RPMI7951 (cell line): ENCODE measurements at places on chromosomes 7 and 10. TPM values are rescaled to one million over a fixed set of nuclear protein-coding genes. Genes with fewer than 3 reads are reported as not detected.

DNA sequence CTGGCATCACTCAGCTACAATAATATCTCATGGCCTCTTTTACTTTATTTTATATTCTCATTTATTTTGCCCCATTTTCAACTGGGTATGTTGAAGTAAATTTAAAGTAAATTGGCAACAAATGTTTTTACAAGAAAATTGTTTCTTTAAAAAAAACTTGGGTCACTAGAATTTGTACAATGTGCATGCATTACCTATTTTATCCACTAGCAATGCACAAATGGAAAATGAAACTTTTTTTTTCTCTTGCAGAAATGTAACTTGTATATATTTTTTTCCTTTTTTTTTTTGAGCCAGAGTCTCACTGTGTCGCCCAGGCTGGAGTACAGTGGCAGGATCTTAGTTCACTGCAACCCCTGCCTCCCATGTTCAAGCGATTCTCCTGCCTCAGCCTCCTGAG, 10.3 kb upstream of the H2AZ2 start:
- no peak for DNase-seq

DNA sequence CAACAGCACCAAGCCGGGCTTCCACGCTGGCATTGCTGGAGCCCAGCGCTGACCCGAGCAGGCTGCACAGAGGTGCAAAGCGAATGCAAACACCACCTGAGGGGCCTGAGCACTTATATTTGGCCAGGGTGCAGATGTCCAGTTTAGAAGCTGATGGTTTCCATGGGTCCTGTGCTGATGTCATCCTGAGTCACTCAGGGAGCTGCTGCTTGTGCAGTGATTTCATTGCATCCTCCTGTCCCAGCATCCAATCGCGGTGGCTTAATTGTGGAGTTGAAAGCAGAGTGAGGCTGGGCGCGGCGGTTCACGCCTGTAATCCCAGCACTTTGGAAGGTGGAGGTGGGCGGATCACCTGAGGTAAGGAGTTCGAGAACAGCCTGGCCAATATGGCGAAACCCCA, 410.2 kb upstream of the KLF6 start:
- DNase-seq = peak; percentile 85

GRCh38 chr10:60521974-60522405, 132.3 kb upstream of the ANK3 start:
- peak; percentile 97 for DNase-seq

DNA sequence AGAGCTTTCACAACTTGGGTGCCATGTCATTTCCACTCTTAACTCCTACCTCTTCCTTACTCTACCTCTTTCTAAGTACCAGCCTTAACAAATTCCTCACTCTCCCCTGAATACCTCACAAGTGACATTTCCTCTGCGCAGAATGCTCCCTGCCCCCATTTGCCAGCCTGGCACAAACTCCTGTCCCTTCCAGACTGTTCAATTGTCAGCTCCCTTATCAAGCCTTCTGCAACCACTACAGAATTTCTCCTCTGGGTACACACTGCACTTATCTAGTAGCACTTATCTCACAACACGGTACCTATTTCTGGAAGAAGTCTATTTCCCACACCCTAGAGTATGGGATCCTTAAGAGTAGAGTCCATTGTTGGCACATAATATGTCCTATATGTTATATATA, 39.1 kb upstream of the ANAPC16 start:
- DNase-seq = no peak

GRCh38 chr7:135710417-135711138, 17.4 kb downstream of the SLC13A4 start:
- no peak for DNase-seq

GRCh38 chr10:1137499-1138163, 81.4 kb downstream of the WDR37 start:
- DNase-seq = no peak

DNA sequence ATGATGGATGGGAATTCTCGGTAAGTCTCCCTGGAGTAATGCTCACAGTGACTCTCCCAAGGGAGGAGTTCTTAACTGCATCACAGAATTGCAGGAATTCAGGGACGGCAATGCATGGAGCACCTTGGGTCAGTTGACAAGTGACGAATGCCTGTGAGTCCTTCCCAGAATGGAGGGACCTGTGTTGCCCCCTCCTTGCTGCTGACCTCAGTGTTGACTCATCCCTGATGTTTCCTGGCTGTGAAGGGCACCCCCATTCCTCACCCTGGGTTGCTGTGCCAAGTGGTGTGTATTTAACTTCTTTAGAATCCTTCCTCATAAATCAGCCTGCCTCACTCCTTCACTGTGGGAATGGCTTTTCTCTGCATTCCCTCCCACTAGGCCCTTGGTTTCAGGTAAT, 98.9 kb downstream of the LRMDA start:
- peak; percentile 69 for DNase-seq

DNA sequence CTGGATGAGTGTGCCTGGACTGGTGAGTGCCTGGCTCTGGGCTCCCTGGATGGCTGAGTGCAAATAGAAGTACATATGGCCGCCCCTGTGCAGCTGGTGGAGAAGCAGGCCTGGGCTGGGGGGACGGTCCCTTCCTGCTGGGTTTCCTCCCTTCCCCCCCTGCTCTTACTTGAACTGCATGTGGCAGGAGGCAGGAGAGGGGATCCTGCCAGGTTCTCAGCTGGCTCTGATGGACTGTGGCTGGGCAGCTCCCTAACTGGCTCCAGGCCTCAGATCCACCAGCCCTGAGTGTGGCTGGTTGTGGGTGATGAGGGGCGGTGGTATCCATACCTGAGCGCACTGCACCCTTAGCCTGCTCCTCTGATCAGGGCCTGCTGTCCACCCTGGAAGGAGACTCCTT, 26.9 kb downstream of the ADCY1 start:
- DNase-seq = no peak

DNA sequence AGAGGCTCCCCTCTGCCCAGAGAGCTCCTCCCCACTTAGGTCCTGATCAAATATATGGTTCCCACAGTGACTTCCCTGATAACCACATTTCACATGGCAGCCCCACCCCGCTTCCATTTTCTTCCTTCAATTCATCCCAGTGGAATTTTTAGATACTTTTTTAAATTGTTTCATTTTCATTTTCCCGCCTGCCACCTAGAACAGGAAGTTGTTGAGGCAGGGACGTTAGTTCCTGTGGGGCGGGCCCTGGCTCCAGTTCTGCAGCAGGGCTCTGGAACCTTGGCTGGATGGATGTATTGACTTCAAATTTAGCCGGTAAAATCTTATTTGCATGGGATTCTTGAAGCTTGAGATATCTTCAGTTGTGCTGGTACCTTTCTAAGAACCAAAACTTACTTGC, 226.6 kb downstream of the PAXIP1 start:
- DNase-seq = peak; percentile 47

DNA sequence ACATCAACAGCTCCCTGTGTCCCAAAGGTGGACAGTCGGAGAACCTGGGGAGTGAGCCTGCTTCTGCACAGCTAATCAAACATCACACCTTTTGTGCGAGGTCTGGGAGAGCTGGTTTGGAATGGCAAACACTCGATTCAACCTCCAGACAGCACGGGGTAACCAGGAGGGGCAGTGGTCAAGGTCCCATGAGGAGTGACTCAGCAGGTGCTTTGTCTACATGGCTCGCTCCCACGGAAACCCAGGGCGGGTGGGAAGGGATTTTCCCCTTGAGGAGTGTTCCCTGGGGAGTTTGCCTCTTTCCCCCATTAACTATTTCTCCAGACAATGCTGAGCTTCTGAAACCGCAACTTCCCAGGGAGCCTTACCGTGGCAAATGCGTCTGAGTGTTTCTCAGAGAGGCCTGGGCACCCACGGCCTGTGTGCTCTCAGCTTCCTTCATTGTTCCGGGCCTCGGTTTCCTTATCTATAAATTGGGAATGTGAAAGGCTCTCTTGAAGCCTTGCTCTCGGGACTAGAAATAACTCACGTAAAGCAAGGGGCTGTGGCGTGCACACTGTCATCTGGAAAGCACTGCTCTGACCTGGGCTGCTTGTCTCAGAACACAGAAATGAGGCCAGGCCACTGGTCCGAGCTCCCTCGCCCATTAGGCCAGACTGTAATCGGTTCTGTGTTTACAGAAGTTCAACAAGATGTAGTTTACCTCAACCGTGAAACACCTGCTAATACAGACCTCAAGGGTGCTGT, 14.0 kb upstream of the GTPBP4 start:
- peak; percentile 19 for DNase-seq

GRCh38 chr10:119976421-119976820, 83.9 kb downstream of the SEC23IP start:
- DNase-seq = no peak

DNA sequence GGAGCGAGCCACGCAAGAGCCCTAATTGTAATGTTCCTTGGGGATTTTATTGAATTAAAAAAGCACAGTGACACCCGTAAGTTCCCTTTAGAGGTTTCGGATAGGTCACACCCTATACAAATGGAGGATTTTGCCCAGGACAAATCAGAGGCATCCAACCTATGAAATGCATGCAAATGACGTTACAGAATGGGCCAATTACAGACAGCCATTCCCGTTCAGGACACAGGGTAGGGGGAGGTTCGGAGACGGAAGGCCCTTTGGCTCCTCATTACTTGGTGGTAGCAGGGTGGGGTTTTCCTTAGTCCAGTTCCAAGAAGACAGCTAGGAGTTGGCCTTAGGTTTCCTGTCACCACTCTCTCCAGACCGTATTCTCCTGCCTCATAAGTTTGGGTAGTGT, 754.1 kb downstream of the IPMK start:
- no peak for DNase-seq

DNA sequence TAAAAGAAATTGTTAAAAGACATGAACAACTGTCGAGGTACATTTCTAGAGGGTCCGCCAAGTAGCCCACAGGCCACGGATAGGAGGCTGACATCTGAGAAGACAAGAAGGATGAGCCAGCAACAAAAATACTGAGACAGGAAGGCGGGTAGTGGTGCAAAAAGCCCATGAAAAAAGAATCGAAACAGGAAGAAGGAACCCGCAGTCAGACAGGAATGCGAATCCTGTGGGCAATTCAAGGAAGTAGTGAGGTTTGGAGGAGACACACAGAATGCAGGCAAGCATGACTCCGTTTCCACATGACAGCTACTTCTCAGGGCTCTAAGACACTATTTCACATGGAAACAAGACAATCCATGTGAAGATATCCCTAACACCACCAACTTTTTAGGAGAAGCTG, 125.2 kb downstream of the DOCK4 start:
- DNase-seq = no peak

GRCh38 chr10:53006663-53007526, 234.3 kb upstream of the MBL2 start:
- no peak for DNase-seq

- DNase-seq = peak; percentile 79
These were observed 17.4 kb upstream of the BAIAP2L1 start for GRCh38 chr7:98418271-98418635.

DNA sequence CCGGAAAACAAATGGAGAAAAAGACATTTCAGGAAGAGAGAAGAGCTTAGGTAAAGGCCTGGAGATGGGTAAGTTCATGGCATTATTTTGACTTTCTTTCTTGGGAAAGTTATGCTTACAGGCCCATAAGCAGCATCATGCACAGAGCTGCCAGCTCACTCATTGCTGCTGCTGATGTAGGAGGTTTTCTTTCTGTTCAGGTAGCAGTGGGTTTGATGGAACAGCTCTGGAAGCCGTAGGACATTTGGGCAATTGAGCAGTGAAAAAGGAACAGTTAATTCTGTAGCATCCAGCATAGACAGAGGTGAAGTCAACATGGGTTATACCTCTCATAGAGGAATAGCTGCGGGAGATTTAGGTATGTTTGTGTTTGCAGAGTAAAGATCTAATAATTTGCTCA, 3.3 kb downstream of the CHN2 start:
- DNase-seq = no peak

- DNase-seq = peak; percentile 82
These were observed 1.5 kb upstream of the SKIDA1 start for GRCh38 chr10:21526860-21527597.

GRCh38 chr7:4612237-4612636, 69.9 kb upstream of the FOXK1 start:
- no peak for DNase-seq

- DNase-seq = no peak
These were observed 133.4 kb upstream of the PTN start for GRCh38 chr7:137476937-137477336.

- DNase-seq = no peak
These were observed 12.0 kb downstream of the FXYD4 start for GRCh38 chr10:43383204-43383971.

DNA sequence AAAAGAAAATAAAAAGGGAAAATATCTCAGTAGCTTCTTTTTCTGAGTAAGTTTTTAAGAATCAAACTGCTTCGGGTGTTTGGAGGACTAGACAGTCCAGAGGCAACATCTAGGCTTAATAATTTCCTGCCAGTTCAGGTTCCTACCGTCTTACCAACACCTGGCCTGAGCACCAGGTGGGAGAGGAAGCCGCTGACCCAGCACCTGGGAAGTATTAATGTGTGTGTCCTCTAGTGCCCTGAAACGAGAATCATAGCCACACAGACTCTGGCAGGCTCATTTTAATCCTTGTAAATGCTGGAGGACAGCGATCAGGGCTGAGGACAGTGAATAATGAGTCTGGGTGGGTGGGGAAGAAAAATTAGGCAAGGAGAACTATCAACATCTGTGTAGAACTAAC, 137.4 kb downstream of the ZNF438 start:
- no peak for DNase-seq

GRCh38 chr10:11993834-11994468, 48.7 kb downstream of the UPF2 start:
- peak; percentile 4 for DNase-seq

GRCh38 chr7:140231771-140232491, 55.1 kb upstream of the KDM7A start:
- no peak for DNase-seq

MRLN gene
- total RNA-seq = not detected in 2 replicates

TRIM50 gene
- total RNA-seq = not detected in 2 replicates

ADAM12 gene
- 34.8 and 38.6 TPM in 2 replicates for total RNA-seq

PIP gene
- total RNA-seq = not detected in 2 replicates

OR2A12 gene
- total RNA-seq = not detected in 2 replicates
